ENCODE measurements at places on chromosomes 4 and X.
A peak's percentile ranks its signal among the peaks of the same experiment; 100 is the strongest.

DNA sequence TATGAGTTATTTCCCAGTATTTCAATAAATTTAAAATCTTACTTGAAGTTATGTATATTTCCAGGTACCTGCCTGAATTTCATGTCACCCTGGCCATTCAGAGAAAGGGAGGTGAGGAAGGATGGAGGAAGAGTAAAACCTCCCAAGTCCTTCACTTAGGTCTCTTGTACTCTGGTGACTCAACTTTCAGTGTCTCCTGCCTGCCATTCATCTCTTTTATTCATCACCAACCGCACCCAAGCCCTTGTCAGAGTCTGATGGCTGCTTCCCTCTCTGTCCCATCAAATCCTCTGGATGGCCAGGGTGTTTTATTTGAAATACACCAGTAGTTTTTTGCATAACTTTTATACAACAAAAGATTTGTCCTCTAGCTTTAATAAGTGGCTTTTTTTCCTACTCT is 17.8 kb downstream of the TMPRSS11E start:
- DNase-seq: no peak

GRCh38 chr4:105215609-105216313 is 69.1 kb downstream of the TET2 start:
- DNase-seq: no peak

- DNase-seq: no peak
Measured at GRCh38 chr4:56146956-56147355, 198.2 kb downstream of the CEP135 start.

DNA sequence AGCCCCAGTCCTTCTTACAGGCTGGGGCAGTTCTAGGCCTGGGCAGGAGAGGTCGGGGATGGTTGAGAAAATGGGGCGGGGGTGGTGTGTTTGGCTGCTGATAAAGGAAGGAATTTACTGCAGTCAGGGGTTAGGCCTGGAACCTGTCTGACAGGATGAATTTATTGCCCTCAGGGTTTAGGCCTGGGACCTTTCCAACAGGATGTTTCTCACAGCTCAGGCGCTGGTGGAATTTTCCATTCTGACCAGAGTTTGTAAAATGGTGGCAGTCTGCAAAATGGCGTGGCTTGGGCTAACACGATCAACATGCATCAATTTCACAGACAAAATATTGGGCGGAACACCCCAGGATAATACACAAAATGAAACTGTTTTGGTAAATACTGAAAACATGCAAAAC is 83.5 kb upstream of the SPIN4 start:
- DNase-seq: no peak

- DNase-seq: no peak
Measured at GRCh38 chrX:68717663-68718442, 70.4 kb downstream of the STARD8 start.

- no peak for DNase-seq
Measured at GRCh38 chrX:129522184-129523078, 859 bp downstream of the SMARCA1 start.

GRCh38 chr4:153579872-153580271 is 104.2 kb upstream of the TLR2 start:
- no peak for DNase-seq

- DNase-seq: no peak
Measured at GRCh38 chr4:5813882-5814255, 79.0 kb downstream of the CRMP1 start.

- no peak for DNase-seq
Measured at GRCh38 chrX:17369309-17369708, 5.7 kb upstream of the NHS start.

DNA sequence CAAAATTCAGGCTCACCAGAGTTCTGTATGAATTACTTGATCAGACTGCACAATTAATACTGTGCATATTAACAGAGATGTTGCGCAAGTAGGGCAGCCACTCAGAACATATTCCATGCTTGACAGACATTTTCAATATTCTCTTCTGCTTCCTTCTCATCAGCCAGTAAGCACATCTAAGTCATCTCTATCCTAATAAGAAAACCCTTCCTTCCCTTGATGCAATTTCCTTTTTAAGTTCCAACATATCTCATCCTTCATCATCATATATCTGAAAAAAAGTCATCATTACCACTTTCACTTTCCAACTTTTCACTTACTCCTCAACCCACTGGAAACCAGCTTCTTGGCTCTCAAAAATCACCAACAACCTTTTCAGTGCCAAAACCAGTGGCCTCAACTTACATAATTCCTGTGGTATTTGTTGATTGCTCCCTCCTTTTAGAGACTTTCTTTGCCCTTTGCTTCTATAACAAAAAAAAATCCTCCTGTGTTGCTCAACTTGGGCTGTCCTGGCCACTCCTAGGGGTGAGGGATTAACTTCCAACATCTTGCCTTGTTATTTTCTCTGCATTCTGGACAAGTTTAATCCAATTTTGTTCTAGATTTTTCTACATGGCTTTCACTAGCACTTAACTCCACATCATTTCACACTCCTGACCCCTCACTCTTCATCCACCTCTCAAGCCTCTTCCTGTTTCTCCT is 14.1 kb downstream of the MBNL3 start:
- no peak for DNase-seq

GRCh38 chr4:94758141-94758699 is 465 bp downstream of the BMPR1B start:
- no peak for DNase-seq

GRCh38 chr4:128483816-128484215 is 196.2 kb upstream of the PGRMC2 start:
- no peak for DNase-seq

DNA sequence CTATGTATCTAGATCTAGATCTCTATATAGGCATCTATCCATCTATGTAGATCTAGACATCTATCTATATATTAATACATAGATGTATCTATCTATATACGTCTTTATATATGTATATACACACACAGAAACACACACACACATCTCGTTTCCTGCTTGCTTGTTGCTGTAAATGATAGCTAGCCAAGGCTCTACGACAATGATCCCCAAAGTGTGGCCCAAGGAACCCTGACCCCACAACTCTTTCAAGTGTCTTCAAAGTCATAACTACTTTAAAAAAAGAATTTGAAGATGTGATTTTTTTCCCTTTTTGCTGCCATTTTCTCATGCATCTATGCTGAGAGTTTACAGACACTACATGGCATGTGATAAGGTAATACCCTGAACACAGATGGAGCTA is 28.8 kb downstream of the GYG2 start:
- no peak for DNase-seq

DNA sequence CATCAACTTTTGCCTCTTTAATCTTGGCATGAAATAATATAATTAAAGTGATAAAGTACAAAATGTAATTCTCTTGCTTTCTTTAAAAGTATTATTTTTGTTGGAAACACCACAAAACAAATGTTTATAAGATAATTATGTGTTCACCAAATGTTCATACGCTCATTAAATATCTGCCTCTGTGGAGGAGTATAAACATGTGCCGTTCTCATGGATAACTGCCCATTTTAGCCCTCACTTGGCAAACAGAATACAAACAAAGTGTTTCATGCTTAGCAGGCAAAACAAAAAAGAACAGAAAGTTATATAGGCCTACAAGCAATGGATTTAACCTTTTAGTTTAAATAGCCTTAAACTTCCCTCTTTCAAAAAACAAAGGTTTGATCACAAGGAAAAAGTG is 800.5 kb upstream of the DIAPH2 start:
- DNase-seq: no peak

GRCh38 chr4:42101446-42101975 is 50.9 kb downstream of the BEND4 start:
- no peak for DNase-seq

- no peak for DNase-seq
Measured at GRCh38 chr4:161320377-161320776, 843.4 kb downstream of the FSTL5 start.

DNA sequence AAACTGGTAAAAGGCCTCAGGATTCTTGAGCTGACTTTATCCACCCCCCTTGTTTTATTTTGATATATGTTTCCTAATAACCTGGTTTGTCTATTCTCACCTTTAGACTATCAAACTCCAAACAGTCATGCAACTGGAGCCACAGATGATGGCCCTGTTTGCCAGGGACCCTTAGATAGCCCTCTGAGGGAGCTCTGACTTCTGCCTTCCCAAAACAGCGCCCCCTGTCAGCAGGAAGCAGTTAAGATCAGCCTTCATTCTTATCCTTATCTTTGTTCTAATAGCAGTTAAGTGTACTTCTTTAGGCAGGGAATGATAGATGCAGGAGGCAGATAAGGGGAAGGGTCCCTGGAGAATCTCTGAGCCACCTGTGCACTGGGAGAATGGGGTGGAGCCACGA is 27.5 kb upstream of the CXCL13 start:
- DNase-seq: no peak

GRCh38 chr4:123606946-123607542 is 210.4 kb downstream of the SPRY1 start:
- no peak for DNase-seq

- no peak for DNase-seq
Measured at GRCh38 chr4:170090352-170091052, 746 bp upstream of the AADAT start.

- DNase-seq: no peak
Measured at GRCh38 chr4:112110059-112110425, 35.2 kb upstream of the FAM241A start.

DNA sequence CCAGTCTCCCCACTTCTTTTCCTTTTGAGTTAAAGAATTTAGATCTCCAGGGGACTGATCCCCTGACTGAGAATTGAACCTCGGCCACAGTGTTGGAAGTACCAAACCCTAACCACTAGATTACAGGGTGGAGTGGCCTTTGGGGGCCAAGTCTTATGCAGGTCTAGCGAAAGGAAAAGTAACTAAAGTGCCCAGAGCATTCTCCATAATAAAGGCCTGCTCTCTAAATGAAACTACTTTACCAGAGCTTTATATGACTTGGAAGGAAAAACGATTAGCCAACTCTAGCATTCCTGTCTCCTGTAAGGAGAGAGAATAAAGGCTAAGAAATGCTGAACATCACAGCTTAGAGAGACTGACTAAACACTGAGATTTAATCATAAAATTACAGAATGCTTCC is 788.0 kb downstream of the C4orf33 start:
- no peak for DNase-seq

- DNase-seq: peak; percentile 69
Measured at GRCh38 chr4:174365018-174365587, 81.4 kb downstream of the CEP44 start.

- DNase-seq: no peak
Measured at GRCh38 chrX:106875151-106875550, 28.0 kb downstream of the RIPPLY1 start.

GRCh38 chrX:22536746-22537304 is 264.1 kb downstream of the CBLL2 start:
- DNase-seq: no peak

DNA sequence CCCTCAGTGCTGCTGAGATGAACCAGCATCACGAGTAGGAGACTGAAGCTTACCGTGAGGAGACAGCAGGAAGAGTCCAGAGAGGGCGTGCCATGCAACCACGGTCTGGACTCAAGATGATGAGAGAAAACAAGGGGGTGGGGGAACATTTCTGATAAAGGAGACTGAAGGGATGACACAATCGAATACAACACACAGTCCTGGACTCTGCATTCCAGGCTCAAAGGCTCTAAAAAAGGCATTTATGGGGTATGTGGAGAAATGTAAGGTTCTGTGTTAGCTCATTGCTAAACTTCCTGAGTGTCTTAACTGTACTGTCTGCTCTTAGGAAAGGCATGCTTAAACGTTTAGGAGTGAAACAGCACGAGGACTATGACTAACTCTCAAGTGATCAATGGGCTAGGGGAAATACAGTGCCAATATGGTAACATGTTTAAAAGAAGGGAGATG is 20.6 kb upstream of the IRAK1 start:
- no peak for DNase-seq

GRCh38 chrX:54786967-54787366 is 11.1 kb downstream of the ITIH6 start:
- DNase-seq: peak; percentile 75

DNA sequence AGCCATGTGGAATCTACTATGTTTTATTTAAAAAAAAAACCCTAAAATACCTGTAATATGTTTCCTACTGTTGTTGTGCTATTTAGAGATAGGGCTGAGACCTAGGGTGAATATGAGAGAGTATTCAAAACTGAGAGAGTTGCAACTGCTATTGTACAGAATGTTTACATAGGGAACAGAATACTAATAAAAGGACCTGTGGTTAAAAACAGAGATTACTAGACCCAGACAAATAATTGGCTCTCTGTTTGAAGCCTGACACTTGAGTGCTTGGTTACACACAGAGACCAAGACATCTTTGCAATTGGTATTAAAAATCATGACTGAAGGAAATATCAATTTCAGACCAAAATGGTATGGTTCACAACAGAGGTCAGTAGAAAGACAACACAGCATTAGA is 278.9 kb upstream of the GIMD1 start:
- DNase-seq: no peak

DNA sequence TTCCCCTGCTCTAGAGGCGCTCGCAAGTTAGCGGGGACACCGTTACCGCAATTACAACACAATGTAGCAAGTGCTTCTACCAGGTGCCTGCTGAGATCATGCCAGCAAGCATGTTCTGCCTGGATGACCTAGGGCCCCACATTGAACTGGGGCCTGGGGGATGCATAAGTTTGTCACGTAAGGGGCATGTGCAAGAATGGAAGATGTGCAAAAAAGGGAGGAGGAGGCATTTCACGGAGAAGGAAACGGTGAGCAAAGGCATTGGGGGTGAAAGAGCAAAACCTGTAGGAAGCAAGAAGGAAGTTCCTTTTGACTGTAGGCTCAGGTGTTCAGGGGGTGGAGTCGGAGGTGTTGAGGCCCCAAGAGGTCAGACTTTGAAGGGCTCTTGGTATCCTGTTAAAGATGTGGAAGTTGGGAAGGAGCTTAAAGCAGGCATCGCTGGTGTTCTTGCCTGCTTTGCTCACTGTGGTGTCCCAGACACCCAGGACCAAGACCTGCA is 602 bp upstream of the SCARB2 start:
- DNase-seq: no peak

DNA sequence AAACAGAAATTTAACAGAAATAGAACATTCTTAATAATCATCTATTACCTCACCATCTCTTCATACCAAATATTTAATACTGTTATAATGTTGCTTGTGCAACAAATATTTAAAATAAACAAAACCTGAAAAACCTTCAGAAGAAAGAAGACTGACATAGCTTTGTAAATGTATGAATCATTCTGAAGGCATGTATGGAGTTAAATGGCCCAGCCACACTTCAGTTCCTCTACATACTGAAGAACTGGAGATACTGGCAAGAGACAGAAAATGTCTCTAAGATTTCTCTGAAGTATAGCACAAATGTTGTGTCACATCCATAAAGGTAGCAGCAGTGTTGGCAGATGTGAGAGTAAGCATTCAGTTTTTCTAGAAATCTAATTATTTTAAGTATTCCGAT is 275.3 kb upstream of the FGF13 start:
- no peak for DNase-seq

DNA sequence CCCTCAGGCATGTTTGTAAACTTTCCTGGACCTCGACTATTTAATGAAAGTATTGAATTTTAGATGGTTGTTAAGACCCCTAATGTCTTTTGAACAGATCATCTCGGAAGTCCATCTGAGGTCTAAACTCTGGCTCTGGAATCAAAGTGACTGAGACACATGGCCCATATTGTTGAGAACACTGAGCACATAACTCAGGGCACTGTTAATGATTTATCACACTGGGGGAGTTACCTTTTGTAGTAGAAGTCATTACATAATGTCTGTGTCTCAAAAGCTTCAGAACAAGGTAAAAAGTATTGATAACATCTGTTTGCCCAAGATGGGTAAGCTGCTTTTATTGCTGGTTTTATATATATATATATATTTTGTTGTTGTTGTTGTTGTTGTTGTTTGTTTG is 103.4 kb upstream of the HS3ST1 start:
- no peak for DNase-seq

GRCh38 chr4:39763714-39764572 is 66.0 kb downstream of the UBE2K start:
- no peak for DNase-seq

- no peak for DNase-seq
Measured at GRCh38 chrX:9293051-9293496, 171.8 kb upstream of the TBL1X start.
